ENCODE measurements at places on chromosomes 7 and 10.

- DNase-seq, result no peak
These were observed 33.2 kb downstream of the COL17A1 start for GRCh38 chr10:104052431-104052830.

- no peak for DNase-seq
These were observed 79.6 kb downstream of the INPP5A start for GRCh38 chr10:132616996-132617736.

GRCh38 chr7:43353902-43354301 is 229.0 kb upstream of the STK17A start:
- DNase-seq, result no peak

DNA sequence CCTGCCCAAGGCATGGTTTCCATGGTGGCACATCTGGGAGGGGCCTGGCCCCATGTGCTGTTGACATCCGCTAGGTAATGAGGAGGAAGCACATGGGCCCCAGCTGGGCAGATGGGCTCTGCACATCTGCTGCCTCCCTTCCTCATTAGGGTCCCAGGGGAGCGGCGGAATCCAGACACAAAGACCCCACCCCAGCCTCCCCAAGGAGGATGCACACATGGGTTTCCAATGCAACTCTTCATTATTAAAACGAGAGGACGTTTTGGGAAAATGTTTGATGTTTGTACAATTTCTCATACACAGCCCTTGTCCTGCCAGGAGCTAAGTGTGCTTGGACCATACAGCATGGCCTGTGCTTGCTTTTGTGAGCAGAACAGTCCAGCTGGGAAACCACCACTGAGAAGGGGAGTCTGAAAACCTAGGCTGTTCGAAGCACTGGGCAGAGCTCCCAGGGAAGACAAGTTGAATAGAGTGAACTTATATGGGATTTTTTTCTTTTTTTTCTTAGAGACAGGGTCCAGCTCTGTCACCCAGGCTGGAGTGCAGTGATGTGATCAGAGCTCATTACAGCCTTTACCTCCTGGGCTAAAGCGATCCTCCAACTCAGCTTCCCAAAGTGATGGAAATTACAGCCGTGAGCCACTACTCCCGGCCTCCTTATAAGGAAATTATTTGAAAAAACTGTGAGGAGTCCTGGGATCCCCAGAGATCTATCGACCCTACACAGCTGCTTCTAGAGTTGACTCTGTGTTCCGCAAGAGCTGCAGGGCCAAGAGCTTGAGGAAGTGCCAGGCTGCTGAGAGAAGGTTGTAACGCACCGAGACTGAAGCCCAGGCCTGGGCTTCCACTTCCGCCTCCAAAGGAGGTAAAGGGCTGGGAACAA is 23.4 kb downstream of the FAM107B start:
- DNase-seq, result no peak

GRCh38 chr7:45978010-45978681 is 57.1 kb upstream of the IGFBP3 start:
- no peak for DNase-seq

GRCh38 chr10:75099952-75100763 is 11.3 kb upstream of the SAMD8 start:
- DNase-seq, result peak; percentile 77

DNA sequence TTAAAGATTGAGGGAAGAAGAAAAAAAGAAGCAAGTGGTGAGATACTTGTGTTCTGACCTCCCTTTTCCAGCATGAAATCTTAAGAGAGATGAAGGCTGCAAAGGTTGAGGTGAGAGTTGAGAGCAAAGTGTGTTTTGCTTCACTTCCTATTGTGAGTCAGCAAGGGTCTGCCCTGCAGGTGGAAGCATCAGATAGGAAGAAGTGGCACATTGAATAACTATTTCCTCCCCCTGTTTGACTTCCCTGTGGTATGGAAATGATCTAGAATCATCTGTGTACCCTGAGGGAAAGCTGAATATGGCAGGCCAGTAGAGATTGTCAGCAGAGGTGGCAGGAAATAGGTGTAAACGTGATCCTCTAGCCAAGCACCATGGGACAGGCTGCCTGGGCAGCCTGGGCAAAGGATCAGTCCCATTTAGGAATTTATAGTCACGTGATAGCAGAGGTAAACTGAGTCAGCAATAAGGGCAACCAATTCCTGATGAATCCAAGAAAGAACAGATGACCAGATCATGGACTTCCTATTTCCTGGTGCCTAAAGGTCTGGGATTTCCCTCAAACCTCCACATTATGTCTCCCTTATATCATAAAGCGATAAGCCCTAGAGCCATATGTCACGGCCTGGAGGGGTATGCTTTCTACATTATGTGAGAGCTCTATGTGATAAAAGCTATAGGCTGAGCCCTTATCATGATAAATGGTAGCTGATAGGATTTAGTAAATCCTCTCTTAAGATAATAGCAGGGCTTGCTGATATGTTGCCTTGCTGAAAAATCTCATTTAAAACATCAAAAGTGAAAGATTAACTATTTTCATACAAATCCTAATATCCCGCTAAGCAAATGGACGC is 287.0 kb downstream of the MDFIC start:
- no peak for DNase-seq

DNA sequence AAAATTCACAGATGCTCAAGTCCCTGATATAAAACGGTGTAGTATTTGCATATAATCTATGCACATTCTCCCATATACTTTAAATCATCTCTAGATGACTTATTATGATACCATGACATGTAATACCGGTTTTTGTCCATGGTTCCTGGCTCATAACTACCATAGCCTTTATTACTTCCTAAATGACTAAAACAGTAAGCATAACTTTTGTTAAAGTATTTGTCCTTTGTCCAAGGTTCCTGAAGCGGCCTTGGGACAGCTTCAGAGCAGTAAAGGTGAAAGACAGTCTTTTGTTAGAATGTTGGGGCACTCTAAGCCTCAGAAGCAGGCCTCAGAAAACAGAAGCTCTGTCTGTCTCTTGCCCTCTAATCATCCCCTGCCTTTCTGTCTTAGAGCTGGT is 4.0 kb downstream of the CRCP start:
- no peak for DNase-seq

- DNase-seq, result no peak
These were observed 30.1 kb downstream of the LRRC17 start for GRCh38 chr7:102942868-102943267.

- DNase-seq, result no peak
These were observed 50.6 kb downstream of the PRKG1 start for GRCh38 chr10:51124852-51125251.

DNA sequence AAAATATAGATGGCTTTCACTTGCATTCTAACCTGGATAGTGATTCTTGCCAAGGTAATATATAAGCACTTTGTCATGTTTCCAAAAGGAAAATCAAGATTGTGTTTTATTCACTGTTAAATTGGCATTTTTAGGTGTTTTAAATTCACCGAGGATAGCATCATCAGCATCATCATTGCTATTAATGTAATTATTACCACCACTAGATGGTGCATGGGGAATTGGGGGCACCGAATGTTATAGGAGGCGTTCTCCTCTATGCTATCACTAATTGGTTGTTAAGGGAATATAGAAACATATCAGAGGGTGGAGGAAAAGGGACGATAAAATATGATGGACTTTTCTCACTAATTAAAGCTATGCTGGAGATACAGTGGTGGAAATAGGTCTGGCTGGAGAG is 95.5 kb downstream of the CELF2 start:
- DNase-seq, result no peak

DNA sequence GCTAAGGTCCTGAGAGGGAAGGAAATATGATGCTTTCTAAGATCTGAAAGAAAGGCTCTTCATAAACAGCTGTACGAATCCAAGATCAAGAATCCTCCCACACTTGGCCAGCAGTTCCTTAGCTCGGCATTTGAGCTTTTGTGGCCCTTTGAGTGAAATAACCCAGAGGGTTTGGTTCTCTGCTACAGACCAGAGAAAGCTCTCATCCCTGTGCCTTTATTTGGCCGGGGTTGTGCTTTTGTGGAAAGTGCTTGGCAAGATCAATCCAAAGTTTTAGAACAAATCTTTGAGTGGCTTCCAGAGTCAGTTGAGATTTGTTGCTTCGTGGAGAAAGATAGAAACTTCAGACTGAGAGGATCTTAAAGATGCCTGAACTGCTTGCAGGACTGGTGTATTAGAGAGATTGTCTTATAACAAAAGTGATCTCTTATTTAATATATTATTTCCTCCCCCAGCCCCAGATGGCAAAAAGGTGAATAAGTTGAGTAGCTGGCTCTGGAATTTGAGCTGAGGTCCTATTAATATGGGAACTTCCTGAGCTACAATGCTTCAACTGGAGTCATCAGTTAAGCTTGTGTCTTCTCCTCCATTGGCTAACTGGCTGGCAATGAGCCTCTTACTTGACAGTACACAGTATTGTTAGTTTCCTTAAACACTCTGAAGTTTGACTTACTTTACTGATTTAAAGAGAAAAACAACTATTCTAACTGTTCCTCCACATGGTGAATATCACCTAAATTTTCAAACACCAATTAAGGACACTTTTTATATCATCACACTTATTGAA is 687.3 kb downstream of the MAGI2 start:
- no peak for DNase-seq

GRCh38 chr7:94050046-94050445 is 45.9 kb upstream of the BET1 start:
- DNase-seq, result no peak

DNA sequence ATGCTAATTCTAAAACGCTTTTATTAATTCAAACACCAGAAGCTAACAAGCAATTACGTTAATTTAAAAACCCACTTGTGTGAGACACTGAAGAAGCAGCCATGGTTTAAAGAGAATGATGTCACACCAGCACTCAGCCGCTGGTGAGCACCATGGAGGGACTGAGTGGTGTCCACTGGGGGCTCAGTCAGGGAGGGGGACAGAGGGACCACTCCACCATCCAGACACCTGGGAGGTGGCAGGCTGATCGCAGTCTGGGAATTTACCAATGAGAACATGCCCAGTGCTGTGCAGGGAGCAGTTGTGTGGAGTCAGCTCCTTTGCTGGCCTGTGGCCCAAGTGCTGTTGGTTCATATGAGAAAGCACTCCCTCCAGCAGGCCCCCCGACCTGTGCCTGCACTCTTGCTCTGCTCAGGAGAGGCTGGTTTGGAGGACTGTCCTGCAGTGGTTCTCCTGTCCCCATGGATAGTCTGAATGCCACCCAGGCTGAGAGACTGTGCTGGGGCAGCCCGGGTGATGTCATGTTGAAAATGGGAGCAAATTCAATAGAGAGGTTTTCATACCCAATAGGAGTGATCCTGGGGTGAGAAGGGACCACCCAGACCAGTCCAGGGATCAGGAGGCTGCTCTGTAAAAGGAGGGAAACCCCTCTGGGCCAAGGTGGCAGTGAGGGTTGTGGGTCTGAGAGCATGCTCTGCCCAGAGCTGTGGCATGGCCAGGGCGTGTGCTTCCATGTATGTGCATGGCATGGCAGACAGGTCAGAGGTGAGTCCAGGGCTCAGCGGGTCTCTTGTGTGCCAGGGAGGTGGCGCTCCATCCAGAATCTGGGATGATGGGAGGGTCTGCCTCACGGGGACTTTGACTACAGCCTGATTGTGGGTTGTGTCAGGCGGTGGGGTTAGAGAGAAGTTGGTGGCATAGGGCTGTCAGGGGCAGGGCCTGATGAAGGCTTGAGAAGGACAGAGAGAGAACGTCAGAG is 12.7 kb downstream of the ADCY1 start:
- DNase-seq, result no peak

DNA sequence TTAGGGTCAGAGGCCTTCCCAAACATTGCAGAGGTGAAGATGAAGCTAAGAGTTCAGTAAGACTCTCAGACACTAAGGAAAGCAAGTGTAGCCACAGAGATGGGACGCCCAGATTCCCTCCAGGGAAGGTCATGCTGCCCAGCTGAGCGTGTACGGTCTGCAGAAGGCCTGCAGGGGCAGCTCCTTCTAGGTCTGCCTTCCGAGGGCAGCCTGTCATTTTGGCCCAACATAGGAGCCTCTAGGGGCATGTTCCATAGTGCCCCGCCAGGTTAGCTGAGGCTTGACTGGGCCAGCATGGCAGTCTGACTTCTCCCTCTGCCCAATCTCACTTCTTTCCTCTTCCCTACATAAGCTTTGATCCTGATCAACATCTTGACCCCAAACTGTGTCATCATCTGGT is 130.7 kb downstream of the PIP4K2A start:
- DNase-seq, result no peak

DNA sequence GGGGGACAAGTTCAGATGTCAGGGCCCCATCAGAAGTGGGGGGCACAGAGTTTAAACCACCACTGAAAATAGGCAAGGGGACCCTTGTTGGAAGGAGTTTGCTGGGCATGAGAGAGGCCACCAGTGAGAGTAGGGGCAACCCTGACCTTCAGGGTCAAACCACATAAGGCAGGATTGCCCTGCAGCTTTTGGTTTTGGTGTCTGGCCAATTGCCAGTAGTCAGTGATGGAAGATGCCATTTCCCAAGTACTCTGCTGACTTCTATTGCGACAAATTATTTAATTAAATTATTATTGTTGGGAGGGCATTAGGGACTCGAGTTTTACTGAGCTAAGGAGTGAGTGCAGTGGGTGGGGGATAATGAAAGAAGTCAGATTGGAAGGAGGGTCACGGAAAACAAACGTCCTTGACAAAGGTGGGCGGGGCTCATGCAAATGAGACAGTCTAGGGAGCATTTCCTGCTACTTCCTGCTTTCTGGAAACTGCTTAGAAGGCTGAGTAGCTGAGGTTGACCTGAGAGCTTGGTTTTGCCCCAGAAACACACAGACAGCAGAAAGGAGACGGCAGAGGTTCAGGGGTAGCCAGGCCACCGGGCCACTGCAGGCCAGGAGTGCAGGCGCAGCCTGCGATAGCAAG is 74.2 kb upstream of the ANLN start:
- no peak for DNase-seq

GRCh38 chr10:3942937-3943489 is 158.0 kb upstream of the KLF6 start:
- no peak for DNase-seq
